Activated CD4-positive, alpha-beta T cell treated with anti-CD3 and anti-CD28 coated beads for 36 hours (primary cell): ENCODE measurements at places on chromosomes 1 and 21.
A peak's percentile ranks its signal among the peaks of the same experiment; 100 is the strongest.

- DNase-seq: no peak
Measured at GRCh38 chr1:97202481-97203380, 481.1 kb downstream of the PTBP2 start.

DNA sequence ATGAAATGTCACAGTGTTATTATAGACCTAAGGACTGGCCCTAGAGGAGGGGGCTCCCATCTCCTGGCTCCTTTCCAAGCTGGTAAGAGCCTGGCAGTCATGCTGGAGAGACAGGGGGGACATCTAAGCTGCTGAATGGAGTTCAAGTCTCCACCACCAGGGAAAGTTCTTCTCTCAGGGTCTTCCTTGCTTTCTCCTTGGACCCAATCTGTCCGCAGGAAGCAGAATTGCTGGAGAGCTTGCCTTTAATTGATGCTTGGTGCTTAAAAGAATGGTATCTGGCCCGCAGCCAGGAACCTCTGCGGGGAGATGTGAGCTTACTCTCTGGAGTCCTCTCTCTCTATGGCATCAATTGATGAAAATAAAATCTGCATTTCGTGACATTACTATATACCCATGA, 25.1 kb downstream of the IRF2BP2 start:
- no peak for DNase-seq

DNA sequence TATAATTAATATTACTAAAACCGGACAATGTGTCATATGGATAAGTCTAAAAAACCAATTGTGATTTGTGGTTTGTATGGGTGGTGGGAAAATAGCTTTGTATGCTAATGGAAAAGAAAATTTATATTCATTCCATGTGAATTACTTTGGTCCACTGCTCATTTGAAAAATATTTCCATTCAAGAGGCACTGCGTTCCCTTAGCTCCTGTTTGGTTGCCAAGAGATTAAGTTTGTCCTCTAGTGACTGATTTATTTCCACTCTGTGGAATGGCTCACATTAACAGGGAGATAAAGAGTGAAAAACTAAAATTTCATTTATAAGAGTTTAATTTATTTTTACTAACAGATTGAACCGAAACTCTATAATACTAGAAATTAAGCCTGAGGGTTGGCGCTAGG, 744.1 kb upstream of the CHRM3 start:
- DNase-seq: no peak

- no peak for DNase-seq
Measured at GRCh38 chr1:36170643-36171412, 14.9 kb downstream of the MAP7D1 start.

GRCh38 chr1:42392967-42393848, 12.6 kb downstream of the RIMKLA start:
- DNase-seq: peak; percentile 7

DNA sequence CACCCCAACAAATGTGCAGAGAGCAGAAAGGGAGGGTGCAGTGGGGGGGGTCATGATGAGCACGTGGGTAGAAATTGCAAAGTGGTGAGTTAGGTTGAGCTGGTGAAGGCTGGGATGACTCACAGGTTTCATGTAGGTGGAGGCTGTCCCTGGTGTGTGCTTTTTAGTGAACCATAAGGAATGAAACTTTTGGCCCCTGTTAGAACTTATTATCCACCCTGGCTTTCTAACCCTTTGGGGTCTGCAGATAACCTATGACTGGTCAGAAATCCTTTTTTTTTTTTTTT, 46.9 kb downstream of the DOP1B start:
- peak; percentile 76 for DNase-seq

DNA sequence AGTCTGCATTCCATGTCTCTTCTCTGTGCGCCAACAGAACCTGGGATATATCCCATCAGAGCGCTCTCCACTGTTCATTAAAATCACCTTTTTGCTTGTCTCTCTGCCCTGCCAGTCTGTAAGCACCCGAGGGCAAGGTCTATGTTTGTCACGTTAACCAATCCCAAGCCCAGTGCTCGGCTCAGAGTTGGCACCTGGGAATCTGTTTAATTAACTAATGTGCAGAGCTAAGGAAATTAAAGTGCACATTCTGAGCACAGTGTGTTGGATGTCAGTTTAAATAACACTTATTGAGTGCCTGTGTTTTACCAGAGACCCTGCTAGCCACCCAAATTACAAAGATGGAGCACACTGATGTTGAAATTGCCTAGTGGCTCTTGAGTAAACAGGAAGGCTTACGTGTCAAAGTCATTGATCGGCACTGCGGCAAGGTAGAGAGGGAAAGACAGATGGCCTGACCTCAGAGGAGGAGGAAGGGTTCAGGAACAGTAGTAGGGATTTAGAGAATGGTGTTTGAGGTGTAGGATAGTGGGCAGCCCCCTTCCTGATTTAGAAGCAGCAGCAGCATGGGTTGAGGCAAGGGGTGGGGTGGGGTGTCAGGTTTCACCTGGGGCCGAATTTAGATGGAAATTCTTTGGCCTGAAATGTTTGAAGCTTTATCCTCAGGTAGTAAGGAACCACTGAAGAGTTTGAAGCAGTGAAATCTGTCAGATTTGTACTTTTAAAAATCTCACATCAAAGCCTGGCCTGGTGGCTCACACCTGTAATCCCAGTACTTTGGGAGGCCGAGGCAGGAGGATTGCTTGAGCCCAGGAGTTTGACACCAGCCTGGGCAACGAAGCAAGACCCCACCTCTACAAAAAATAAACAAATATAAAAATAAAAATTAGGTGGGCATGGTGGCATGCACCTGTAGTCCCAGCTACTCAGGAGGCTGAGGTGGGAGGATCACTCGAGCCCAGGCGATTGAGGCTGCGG, 7.7 kb downstream of the ARMH1 start:
- no peak for DNase-seq

DNA sequence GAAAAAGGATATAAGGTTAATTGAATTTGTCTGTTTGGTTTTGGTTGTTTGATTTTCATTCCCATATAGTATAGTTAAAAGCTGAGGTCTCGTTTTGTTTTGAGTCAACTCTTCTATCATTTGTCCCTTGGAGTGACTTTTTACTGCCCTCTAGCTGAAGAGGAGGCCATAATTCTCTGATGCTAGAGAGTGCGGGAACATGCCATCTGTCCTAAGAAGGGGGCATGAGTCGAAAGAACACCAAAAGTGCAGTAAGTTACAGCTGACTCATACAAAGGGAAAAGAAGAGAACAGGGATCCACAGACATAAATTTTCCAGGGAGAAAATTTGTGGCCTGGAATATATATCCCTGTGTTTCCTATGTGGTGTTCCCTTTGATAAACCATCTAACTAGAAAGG, 4.1 kb downstream of the KRTAP21-3 start:
- DNase-seq: no peak

DNA sequence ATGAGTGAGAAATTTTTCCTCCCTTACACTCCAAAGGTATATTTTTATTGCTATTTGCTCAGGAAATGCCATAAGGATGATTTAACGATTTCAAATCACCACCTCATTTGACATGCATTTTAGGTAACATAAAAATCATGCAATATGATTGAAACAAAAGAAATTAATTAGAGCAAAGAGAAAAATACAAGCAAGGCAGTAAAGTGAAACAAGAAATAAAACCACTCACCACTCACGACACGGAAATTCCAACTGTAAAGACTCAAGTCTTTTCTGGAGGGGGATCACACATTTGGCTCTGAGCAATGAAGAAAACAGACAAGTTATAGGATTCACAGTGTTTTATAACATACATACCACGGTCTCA, 86.8 kb upstream of the ARHGAP29 start:
- no peak for DNase-seq

DNA sequence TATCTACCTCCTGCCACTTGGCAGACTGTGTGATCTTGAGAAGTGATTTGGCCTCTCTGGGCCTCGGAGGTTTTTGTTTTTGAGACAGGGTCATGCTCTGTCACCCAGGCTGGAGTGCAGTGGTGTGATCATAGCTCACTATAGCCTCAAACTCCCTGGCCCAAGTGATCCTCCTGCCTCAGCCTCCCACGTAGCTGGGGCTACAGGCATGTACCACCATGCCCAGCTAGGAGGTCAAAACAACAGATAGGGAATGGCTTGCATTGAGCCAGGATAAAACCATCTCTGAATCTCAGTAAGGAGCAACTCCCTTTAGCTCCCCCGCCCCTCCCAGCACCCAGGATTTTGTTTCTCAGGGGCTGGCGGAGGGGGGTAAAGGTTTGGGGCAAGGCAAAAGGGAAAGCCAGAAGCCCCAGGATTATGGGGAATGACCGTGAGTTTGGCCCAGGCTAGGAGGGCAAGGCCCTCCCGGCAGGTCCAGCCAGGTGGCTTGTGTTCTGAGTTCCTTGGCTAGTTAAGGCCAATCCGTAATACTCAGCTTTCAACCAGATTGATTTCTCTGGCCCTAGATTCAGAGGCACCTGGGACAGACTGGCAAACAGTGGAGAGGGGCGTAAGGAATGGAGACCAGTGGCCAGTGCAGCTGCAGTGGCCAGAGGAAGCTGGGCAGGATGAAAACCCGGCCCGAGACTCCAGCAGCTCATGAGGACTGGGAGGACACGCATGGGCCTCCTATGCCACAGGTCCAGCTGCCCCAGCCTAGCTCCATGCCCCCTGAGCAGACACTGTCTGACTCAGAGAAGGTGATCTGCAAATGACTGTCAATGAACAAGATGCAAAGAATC, 130.1 kb downstream of the DMRTB1 start:
- no peak for DNase-seq

- no peak for DNase-seq
Measured at GRCh38 chr1:67261680-67262079, 46.0 kb upstream of the IL12RB2 start.

DNA sequence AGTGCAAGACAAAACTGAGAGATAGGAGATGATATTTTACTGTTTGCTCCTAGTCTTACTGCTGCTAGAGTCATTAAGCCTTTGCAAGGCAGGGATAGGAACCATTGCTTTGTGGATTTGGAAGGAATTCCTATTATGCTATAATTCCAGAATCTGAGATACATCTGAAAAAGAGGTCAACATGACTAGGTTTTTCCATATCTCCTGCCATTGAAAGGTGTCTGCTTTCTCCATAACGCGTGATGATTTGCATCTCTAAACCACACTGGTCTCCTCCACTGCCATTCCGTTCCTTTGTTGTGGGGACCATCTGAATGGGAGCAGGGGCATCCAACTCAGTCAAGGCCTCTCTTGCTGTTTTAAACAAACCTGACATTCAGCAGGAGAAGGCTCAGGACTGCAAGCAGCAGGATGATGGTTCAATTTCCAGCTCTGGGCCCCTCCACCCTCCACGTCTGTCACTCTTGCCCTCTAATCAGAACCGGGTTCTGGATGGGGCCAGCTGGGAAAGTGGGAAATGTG, 45.2 kb downstream of the PLPP3 start:
- DNase-seq: no peak

- no peak for DNase-seq
Measured at GRCh38 chr1:47783638-47784496, 213.3 kb downstream of the TRABD2B start.

- no peak for DNase-seq
Measured at GRCh38 chr1:64403331-64403730, 66.6 kb upstream of the CACHD1 start.
